ENCODE measurements at places on chromosomes 4 and X.

DNA sequence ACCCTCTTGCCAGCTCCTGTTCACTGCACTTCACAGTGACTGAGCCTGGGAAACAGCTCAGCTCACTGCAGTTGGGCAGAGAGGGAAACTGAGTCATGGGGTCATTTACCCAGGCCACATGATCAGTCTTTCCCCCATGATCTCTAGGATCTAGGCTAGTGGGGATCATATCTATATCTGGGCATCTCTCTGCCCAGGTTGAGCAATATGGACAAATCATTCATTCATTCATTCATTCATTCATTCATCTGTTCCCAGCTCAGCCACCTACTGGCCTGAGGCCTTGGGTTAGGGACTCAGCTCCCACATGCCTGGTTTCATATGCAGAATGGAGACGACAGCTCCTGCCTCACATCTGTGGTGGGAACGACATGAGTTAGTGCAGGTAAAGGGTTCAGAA, 45.3 kb upstream of the HMX1 start:
- DNase-seq, result peak; percentile 27

- DNase-seq, result no peak
Observed at GRCh38 chr4:145352438-145353145, 129.1 kb upstream of the SMAD1 start.

GRCh38 chr4:97457253-97457652, 686.0 kb downstream of the STPG2 start:
- DNase-seq, result no peak

DNA sequence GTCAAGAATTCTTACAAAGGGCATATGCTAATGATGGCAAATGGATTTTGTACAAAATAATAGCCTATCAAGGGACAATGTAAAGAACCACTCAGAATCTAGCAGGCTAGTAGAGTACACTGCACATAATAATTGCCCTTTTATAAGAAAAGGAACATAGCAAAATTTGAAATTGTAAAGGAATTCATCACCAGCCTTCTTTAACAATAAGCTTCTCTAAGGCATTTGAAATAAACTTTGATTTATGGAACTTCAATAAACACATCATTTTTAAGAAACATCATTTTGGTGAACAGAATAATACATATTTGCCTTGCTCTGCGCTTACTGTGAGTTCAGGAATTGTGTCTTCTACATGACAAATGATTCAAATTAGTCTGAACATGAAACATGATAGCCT, 9.7 kb upstream of the ATP10D start:
- DNase-seq, result no peak

GRCh38 chrX:39381422-39381821, 580.2 kb downstream of the MID1IP1 start:
- DNase-seq, result no peak

GRCh38 chr4:188130355-188130754, 8.9 kb upstream of the TRIML1 start:
- DNase-seq, result no peak

DNA sequence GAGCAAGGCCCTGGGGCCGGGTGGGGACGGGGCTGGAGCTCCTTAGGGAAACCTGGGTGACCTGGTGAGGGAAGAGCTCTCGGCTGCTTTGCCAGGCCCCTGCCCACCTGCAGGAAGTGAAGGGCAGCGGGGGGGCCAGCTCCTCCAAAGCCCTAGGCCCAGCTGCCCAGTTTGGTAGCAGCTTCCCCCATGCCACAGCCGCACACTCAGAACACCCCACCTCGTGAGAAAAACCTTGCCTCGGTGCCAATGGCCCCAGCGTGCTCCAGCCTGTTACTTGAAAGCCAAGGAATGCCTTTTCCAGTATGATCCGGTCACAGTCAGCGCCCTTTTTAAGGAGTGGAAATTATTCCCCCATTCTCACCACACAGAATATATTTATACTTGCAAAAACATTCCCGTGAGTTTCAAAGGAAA, 38.3 kb downstream of the ACOX3 start:
- DNase-seq, result no peak

DNA sequence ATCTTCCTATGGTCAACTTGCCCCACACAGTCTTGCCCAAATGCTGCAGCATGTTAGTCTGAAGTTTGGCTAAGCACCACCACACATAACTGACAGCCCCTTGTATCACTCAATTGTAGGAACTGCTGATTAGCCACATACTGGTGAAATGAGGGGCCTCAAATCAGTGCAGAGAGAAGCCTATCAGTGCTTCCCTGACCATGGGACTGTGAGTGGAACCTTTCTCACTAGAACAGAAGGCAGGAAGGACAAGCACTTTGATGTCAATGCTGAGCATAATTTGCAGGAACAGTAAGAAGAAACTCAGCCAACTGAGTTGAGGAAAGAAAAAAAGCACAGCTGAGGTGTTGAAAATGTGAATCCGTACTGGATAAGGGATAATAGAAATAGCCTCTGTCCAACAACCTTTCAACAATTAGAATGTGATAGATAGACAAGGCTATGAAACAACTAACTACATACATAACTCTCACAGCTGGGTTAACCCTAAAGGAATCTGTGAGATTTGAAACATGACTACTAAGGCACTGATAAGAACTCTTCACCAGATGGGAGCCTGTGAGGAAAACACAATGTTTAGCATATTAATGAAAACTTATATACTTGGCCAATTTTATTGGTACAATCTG, 136.6 kb upstream of the SH3RF1 start:
- DNase-seq, result no peak

DNA sequence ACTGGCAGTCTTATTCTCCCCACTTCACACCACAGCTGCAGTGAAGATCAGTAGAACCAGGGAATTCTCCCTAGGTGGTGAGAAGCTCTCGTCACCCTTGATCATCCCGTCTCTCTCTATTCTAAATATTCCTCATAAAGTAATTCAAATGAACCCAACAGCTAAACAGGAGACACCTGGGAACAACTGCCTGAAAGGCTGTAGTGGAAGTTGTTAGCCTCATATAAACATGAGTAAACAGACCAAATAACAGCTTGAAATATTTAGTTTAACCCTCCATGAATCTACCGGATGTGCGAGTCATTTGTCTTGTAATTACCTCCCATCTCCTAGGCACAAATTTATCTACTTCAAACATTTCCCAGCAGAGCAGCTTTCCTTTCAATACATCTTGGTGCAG, 30.4 kb upstream of the APELA start:
- DNase-seq, result no peak

DNA sequence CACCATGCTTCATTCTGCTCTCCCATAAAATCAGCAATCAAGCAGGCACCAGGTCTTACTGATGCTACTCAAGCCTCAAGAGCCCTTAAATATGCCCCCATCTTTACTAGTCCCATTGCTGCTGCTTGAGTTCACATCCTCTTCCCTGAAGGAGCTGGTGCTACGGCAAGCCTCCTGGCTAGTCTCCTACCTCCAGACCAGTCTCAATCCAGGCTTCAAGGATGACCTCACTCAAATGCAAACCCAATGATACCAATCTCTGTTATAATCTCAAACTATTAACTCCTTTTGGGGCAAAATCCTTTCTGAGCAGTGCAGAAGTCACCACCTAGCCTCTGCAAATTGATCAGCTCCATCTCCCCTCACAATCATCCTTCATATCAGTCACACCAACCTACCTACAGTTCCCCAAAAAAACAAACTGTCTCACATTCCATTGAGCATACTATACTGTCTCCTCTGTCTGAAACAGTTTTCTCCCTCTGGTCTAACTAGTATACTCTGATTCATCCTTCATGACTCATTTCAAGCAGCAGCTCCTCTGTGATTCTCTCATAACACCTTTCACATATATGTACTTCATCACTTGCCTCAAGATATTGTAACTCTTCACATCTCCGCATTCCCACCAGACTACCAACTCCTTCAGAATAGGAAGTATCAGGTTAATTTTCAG, 30.0 kb downstream of the PAPSS1 start:
- DNase-seq, result no peak

DNA sequence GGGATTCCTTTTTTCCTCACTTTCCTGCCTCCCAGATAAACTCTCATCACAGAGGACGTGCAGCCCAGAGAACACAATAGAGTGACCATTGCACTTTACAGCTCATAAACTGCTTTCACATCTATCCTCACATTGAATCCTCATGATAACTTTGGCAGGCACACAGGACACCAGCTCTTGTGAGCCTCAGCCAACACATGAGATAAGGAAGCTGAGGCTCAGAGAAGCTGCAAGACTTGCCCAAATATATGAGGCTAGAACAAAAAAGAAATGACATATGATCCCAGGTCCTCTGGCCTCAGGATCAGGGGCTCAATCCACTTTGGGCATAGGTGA, 85.0 kb upstream of the CPEB2 start:
- DNase-seq, result no peak

All from CD8-positive, alpha-beta memory T cell (primary cell).